ENCODE measurements at places on chromosomes 13 and 19. TPM values are rescaled to one million over a fixed set of nuclear protein-coding genes. Genes with fewer than 3 reads are reported as not detected.

The ZNF837 gene
- total RNA-seq = 1.9 TPM

The ZFP28 gene
- 9.5 TPM for total RNA-seq

The ETV2 gene
- total RNA-seq = 0.30 TPM

The C19orf81 gene
- total RNA-seq = not detected

The N4BP2L1 gene
- total RNA-seq = 0.59 TPM

The HSPH1 gene
- 49.6 TPM for total RNA-seq

The LENG1 gene
- total RNA-seq = 5.3 TPM

The ZNF787 gene
- 21.7 TPM for total RNA-seq

The PRODH2 gene
- total RNA-seq = not detected

All from smooth muscle cell of the umbilical artery (primary cell).